T-helper 1 cell (primary cell): ENCODE measurements at places on chromosomes 1 and 21.

- no peak for DNase-seq
Observed at GRCh38 chr1:21550097-21550496, 40.9 kb downstream of the ALPL start.

DNA sequence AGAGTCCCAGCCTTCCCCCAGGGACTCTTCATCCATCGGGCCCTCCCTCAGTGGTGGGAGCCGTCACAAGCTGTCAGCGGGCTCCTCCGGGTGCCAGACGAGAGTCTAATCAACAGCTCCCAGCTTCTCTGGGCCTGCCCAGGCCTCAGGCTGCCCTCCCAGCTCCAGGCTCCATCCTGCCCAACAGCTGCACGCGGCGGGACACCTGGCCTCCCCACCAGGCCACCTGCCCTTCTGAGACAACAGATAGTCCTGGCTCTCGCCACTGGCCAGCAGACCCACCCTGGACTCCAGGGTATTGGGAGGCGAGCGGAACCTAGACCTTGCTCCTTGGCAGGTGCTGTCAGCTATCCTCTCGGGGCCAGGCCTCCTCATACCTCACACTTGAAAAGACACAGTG is 3.1 kb downstream of the WNT4 start:
- no peak for DNase-seq

DNA sequence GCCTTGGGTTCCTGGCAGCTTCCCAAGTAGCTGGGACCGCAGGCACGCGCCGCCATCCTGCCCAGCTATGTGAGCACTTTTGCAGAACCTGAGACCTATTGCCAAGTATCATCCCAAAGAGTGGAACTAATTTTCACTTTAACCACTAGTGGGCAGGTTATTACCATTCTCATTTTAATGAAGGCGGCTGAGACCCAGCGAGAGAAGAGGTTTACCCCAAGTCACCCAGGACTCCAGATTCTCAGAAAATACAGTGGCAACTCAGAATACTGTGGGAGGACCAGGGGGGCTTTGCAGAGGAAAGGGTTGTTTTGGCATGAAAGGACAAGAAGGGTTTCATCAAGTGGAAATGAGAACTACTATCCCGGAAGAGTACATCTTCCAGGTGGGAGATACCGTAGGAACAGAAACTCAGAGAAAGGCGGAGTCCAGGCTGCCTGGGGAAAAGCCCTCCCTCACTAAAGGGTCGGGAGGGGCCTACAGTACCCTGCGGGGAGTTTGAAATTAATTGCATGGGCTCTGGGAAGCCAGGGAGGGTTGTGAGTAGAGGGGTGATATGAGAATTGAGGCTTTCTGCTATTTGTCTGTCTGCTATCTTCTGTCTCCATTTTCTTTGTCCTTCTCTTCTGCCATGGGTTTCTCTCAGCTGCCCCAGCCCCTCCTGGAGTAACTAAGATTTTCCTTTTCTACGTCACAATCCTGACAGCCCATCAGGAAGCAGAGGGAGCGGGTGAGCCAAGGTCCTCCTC is 7.2 kb upstream of the SEMA4A start:
- DNase-seq: no peak

DNA sequence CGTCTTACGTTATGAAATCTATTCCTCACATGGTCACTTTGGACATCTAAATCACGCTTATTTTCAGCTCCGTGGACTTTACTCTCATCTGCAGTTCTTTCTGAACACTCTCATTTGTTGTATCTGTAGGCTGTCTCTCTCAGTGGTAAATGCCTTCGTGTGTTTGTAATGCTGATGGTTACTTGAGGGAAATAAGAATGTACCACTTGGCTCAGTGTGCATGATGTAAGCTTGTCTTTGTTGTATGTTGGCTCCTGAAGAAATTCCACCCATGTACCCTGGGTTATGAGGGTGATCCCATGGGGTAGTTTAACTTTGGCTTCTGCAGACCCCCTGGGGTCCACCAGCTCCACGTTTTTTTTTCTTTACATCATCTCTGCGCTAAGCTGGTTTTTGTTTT is 378.4 kb downstream of the SETD4 start:
- DNase-seq: no peak

DNA sequence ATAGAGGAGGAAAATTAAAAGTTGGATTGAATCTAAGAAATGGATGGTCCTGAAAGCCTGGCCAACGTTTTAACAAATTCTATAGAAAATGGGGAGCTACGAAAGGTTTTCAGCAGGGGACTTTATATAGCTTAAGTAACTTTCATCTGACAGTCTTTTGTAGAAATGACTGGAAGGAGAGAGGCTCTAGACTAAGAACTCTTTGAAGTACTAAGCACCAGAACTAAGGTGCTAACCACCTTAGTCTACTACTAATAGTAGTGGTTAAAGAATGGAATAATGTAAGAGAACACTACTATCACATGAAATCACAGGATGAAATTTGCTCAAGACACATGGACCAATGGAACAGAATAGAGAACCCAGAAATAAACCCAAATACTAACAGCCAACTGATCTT is 126.1 kb downstream of the DENND1B start:
- no peak for DNase-seq

- DNase-seq: no peak
Observed at GRCh38 chr1:37456614-37457013, 17.8 kb upstream of the ZC3H12A start.

DNA sequence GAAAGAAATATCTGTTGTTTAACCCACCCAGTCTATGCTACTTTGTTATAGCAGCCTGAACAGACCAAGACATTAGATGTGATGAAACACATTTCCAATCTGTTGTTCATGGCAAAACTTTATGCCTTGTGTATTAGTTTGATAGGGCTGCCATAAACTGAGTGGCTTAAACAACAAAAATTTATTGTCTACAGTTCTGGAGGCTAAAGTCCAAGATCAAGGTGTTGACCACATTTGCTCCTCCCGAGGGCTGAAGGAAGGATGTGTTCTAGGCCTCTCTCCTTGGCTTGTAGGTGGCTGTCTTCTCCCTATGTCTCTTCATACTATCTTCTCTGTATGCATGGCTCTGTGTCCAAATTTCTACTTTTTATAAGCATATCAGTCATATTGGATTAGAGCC is 94.1 kb upstream of the HIVEP3 start:
- DNase-seq: no peak

DNA sequence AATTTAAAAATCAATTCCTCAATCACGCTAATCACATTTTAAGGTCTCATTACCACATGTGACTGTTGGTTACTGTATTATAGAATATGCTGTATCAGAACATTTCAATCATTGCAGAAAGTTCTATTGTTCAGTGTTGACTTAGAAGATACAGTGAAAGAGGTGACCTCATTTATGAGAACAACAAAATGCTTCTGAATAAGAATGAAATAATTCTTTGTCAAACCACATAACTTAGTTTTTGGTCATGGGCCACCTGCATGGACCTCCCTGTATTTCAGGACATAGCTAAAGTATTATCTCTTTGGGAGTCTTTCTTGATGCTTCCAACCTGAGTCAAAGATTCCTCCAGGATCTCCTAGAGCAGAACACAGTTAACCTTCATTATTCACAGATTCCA is 22.3 kb downstream of the MFSD2A start:
- no peak for DNase-seq

DNA sequence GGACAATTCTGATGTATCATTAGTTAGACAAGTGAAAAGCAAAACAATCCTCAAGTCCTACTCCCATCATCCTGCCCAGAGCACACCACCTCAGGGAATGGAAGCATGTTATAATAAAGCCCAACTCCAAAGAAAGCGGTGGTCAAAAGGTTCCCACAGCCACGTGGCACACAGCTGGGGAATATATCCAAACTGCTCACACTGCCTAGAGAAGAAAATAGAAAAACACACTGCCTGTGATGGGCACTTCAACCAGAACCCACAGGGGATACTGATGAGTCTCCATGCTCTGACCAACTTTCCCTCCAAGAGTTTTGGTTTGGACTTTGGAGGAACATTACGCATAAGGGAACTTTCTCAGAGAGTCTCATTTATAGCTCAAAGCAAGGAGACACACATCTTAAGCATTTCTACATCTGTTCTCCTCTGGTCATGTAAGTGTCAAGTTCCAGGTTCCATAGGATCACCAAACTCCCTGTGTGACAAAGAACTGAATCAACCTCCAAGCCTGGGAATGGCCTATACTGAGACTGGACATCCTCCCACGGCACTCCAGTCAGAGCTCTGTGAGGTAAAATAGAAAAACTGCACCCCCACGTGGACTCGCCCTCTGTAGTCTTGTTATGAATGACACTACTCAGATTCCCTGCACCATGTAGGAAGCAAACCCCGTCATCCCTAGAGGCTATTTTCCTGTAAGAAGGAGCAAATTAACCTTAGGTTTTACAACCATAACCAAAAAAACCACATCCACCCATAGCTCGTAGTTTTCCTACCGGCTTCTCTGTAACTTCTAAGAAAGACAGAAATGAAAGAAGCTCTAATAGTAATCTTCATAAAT is 12.2 kb downstream of the DSTYK start:
- DNase-seq: no peak

DNA sequence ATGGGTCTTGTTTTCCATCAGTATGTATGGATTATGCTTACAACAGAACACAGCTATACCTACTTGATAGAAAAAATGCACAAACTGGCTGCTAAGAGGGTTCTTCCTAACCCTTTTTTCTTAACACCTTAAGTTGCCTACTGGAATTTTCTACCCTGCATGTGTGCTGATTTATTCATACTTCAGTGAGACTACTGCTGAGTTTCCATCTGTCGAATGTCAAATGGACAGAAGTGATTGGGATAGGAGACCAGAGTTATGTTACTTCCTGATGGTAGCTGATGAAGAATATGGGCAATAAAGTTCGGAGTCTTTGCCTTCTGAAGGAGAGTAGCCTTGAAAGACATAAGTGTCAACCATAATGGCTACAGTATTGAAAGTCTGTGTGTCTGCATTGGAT is 6.5 kb upstream of the DNM3 start:
- DNase-seq: no peak

- DNase-seq: no peak
Observed at GRCh38 chr1:170929412-170929834, 5.9 kb upstream of the MROH9 start.

GRCh38 chr1:201051399-201051798 is 27.9 kb upstream of the KIF21B start:
- DNase-seq: no peak

- no peak for DNase-seq
Observed at GRCh38 chr1:27299385-27300271, 22.3 kb upstream of the TMEM222 start.

- DNase-seq: no peak
Observed at GRCh38 chr21:17428980-17429379, 83.9 kb upstream of the CXADR start.

DNA sequence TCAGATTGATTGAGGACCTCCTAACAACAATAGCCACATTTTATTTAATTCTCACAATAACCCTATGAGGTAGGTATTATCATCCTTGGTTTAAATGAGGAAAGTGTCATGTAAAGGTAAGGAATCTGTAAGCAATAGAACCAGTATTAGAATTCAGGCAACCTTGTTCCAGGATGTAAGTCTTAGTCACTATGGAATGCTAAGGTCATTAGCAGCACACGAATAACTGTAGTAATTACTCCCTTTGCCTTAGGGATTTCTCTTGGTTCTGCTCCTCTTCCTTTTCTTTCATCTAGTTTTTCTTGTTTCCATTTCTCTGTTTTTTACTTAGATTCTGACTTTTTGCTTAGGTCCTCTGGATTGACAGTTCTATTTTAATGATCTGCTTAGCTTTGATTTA is 23.1 kb upstream of the ATP6V1G3 start:
- DNase-seq: no peak

DNA sequence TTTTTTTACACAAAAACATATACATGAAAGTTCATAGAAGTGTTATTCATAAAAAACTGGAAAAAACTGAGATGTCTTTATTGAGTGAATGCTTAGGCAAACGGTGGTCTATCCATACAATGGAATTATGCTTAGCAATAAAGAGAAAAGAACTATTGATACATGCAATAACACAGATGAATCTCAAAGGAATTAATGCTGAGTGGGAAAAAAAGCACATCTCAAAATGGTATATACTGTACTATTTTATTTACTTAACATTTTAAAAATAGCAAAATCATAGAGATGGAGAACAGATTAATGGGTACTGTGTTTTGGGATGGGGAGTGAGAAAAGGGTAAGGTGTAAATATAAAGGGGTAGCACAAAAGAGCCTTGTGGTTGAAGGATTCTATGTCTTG is 29.8 kb downstream of the METTL18 start:
- DNase-seq: no peak

- DNase-seq: no peak
Observed at GRCh38 chr21:32702702-32703101, 25.1 kb downstream of the SYNJ1 start.

GRCh38 chr1:232548691-232549090 is 81.2 kb downstream of the SIPA1L2 start:
- DNase-seq: no peak

DNA sequence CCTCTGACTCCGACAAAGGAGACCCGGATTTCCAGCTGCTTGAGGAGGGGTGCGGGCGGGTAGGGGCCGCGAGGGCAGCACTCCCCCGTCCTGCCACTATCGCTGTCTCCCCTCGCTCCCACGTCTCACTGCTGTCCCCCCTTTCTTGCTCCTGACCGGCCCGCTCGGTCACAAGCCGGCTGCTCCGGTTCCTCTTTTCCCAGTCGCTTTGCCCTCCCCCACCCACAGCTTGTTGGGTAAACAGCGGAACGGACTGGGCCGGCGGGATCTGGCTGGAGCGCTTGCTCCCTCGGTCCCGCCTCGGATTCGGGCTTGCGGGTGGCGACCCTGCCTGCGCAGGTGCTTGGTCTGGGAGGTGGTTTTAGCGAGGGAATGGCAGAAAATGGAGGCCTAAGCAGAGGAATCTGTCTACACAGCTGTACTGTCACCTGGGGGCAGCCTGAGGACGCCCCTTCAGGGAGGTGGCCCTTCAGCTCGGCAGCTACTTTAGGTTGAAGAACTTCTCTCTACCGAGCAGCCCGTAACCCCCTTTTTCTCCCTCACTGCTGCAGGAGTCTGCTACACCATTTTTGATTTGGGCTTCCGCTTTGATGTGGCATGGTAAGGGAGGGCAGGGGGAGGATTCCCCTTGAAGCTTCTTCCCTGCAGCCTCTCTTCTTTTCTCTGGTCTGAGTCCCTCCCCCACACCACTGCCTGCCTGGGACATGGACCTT is 645 bp downstream of the ATP6V0B start:
- DNase-seq: no peak

DNA sequence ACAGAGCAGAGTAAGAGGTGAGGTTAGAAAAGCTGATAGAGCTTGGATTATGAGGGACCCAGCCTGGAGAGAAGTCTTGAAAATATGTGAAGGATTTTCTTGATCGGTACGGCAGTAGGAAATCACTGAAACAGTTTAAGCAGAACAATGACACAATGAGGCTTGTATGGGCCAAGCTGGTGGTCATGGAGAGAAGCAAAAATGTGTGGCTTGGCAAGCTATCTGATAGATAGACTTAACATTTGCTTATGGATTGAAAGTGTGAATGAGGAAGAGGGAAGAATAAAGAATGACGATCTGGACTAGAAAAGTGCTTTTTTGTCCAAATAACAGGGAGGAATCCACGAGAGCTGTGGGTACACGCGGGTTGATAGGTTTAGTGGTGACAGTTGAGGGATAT is 15.4 kb upstream of the XPR1 start:
- no peak for DNase-seq

DNA sequence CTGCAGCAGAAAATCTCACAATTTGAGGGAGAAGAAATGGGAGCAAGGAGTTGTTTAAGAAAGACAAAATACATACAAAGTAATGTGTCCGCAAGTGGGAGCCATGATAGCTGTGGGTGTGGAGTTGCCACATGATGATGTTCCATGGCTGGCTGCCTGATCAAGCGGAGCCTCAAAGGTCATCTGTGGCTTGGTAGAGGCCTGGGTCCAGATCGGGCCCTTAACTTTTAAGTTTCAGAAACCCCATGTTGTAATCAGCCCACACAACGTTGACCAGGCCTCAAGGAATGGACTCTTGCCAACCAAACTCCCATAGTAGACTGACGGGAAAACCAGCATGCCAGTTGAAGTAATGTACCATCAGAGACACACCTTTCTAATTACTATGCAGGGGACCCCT is 64.7 kb upstream of the ANGPTL1 start:
- DNase-seq: no peak
